ENCODE measurements at places on chromosomes 6 and 20. TPM values are rescaled to one million over a fixed set of nuclear protein-coding genes. Genes with fewer than 3 reads are reported as not detected.
A peak's percentile ranks its signal among the peaks of the same experiment; 100 is the strongest.

Gene GMDS
- total RNA-seq: 12.3 TPM

GRCh38 chr6:115914098-115914497 lies 146.6 kb downstream of the FRK start:
- no peak overlapping the region for H3K4me3 ChIP-seq
- no peaks in the 10 kb centered on the region for H3K36me3 ChIP-seq
- no peak overlapping the region for H3K27ac ChIP-seq
- no peak for DNase-seq
- H3K27me3 ChIP-seq: no peaks in the 10 kb centered on the region
- H3K4me1 ChIP-seq: no peaks in the 10 kb centered on the region

- no peaks in the 10 kb centered on the region for H3K36me3 ChIP-seq
- no peak overlapping the region for H3K27ac ChIP-seq
- no peaks in the 10 kb centered on the region for H3K27me3 ChIP-seq
- no peak for DNase-seq
- no peaks in the 10 kb centered on the region for H3K4me1 ChIP-seq
- no peak overlapping the region for H3K4me3 ChIP-seq
Observed at GRCh38 chr6:35635601-35636597, 52.8 kb downstream of the FKBP5 start.

DNA sequence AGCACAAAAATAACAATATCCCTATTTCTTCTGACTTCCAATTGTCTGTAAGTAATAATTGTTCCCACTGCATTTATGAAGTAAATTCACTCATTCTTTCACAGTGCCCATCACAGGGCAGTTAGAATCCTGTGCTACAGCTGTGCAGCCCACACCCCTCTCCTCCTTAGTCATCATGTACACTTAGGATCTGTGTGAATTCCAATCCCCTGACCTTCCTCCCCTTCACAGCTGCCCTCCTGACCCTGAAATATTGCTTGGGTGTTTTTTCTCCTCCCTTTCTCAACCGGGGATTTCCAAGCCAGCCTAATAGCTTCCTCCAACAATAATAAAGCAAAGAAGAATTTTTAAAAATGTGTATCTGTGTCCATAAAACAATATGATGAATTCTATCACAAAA lies 91.5 kb upstream of the BEND6 start:
- no peak overlapping the region for H3K27ac ChIP-seq
- peak; percentile 67 for DNase-seq
- no peaks in the 10 kb centered on the region for H3K27me3 ChIP-seq
- H3K4me1 ChIP-seq: peaks cover 35% of the 10 kb centered on the region

DNA sequence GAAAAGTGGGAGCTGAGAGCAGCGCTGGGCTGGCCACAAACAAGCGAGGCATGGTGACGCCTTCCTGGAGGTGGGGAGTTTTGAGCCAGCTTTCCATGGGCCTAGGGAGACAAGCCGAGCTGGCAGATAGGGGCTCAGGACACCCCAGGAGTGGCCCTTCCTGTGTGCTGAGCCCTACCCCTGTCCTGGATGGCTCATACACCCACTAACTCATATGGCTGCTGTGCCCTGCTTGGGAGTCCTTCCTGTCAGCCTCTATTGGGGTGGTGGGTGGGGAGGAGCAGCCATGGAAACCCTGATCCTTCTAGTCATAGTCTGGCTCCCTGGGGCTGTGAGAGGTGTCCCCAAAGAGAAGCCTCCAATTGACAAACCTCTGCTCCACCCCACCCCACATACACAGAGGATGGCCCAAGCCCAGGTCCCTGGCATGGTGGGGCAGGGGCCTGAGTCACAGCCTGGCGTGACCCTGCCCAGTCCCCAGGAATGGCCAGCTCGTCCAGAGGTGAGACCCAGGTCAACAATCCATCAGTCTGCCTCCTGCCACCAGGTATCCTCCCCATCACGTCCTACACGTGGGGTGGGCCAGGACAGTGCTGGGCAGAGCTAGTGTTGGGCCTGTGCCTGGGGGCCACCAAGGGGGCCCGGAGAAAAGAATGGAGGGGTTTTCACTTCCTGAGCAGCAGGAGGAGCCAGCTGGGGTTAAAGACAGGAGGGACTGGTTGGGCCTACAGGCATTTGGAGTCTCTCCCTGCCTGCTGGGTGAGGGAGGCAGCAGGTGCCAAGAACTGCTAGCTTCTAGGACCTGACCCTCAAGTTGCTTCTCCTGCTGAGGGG lies 52.2 kb downstream of the MRPL14 start:
- H3K4me1 ChIP-seq: peaks cover 39% of the 10 kb centered on the region
- H3K36me3 ChIP-seq: no peaks in the 10 kb centered on the region
- peaks cover 2% of the 10 kb centered on the region for H3K27me3 ChIP-seq
- DNase-seq: no peak
- no peak overlapping the region for H3K27ac ChIP-seq

DNA sequence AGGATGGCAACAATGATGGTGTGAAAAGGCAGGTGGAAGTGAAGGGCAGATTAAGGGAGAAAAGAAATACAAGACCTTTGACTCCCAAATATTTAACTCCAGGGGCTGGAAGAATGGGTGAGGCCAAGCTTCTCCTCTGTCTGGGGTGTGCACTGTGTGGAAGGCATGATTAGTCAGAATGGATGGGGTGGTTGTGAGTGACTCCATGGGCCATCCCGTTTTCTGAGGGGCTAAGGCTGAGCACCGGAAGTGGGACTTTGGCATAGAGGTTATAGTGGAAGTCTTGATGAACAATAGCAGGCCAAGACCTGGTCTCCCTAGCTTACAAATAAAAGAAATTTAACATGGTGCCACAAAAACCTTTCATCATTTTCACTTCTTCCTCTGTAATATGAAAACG lies 12.1 kb downstream of the E2F3 start:
- no peak overlapping the region for H3K4me3 ChIP-seq
- no peaks in the 10 kb centered on the region for H3K36me3 ChIP-seq
- peaks cover 5% of the 10 kb centered on the region for H3K4me1 ChIP-seq
